Stimulated activated CD8-positive, alpha-beta memory T cell treated with anti-CD3 and anti-CD28 coated beads, Interleukin-2, amount 100 ng/mL, for 1 hour (primary cell): ENCODE measurements at places on chromosomes 4 and X.
A peak's percentile ranks its signal among the peaks of the same experiment; 100 is the strongest.

GRCh38 chr4:123120473-123120872 is 198.1 kb upstream of the NUDT6 start:
- DNase-seq, result no peak

GRCh38 chrX:118062817-118063615 is 53.6 kb downstream of the KLHL13 start:
- DNase-seq, result no peak

- no peak for DNase-seq
Measured at GRCh38 chr4:119795986-119796578, 167.5 kb upstream of the PDE5A start.

GRCh38 chrX:153818571-153819383 is 11.6 kb downstream of the PDZD4 start:
- DNase-seq, result peak; percentile 34
